ENCODE measurements at places on chromosomes 6 and 20. TPM values are rescaled to one million over a fixed set of nuclear protein-coding genes. Genes with fewer than 3 reads are reported as not detected.

GRCh38 chr6:52210227-52210626 lies 24.1 kb downstream of the IL17A start:
- DNase-seq, result no peak

DNA sequence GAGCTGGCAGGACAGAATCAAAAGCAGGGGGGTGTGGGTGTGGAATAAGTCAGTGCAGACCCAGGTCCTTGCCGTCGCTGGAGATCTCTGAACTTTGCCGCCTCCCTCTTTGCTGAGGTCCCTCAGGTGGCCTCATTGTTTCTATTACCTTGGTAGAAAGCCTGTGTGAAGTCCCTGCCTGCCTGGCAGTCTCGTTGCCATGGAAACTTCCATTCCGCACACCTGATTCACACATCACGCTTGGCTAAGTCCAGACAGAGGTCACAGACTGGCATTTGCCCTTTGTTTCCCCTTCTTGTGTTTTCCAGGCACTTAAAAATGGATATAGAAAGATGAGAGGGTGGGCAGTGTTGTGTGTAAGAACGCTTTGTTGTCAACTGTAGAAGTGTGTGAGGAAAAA lies 260.6 kb downstream of the PRL start:
- no peak for DNase-seq

- DNase-seq, result no peak
These were observed 82.9 kb upstream of the SCAF8 start for GRCh38 chr6:154650351-154650750.

DNA sequence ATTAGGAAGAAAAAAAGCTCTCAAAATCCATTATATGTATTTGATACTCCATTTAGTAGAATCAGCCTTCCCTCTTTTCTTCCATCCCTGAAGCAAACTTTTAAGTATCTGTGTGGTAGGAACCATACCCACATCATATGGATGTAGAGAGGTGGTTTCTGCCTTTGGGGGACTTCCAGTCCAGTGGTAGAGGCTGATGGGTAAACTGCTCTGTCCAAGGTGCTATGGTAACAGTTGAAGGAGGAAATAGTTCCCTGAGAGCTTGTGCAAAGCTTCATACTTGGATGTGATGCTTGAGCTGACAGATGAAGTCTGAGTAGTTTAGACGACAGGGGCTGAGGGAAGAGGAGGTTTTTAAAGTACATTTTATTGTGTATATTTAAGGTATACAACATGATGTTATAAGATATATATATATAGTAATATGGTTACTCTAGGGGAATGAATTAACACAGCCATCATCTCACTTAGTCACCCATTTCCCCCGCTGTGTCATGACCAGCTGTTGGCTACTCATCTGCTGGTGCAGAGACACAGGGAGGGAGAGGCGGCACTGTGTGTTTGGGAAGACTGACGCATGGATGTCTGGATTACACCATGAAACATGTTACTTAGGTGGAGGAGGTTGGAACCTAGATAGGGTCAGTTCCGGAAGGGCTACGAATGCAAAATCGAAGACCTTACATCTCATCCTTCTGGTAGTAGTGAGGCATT lies 185.2 kb downstream of the FARS2 start:
- DNase-seq, result no peak

- no peak for DNase-seq
These were observed 97.4 kb downstream of the FILIP1 start for GRCh38 chr6:75396005-75396800.

DNA sequence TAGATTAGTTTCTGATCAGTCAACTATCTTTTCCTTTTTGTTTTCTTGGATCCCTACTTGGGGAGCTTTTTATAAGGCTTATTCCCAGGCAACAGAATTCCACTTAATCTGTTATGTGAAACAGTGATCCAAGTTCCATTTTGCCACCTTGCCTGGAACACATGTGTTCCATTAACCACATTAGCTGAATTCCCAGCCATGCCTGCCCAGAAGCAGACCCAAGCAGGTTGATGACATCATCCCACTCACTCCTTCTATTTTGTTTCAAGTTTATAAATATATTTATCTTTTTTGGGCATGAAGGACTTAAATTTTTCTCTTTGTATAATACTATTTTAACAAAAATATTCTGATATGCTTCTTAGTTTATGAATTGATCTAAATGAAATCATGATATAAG lies 587.4 kb downstream of the GRIK2 start:
- no peak for DNase-seq

GRCh38 chr6:16178351-16178750 lies 49.5 kb downstream of the MYLIP start:
- DNase-seq, result no peak

- no peak for DNase-seq
These were observed 552.8 kb upstream of the CITED2 start for GRCh38 chr6:139927236-139927635.

DNA sequence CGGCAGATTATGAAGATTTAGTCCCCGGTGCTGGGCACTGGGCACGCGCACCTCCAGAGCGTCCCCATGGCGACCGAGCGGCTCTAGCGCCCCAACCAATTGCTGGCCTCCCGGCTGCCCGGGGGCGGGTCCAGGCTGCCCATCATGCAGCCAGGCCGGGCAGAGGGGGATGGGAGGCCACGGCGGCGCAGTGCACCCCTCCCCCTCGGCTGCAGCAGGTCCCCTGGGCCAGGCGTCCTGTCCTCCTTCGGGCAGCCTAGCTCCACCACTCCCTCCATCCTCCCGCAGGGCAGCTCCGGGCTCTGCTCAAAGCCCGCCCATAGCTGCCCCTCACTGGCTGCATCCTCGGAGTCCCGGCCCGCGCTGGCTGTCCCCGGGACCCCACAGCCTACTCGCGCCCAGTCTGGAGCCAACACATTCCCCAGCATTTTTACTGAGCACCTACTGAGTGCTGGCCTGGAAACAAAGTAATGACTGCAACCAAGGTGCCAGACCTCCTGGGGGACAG lies 99.4 kb downstream of the ASXL1 start:
- peak; percentile 86 for DNase-seq

GRCh38 chr6:24749297-24749696 lies 25.4 kb upstream of the GMNN start:
- DNase-seq, result no peak

DNA sequence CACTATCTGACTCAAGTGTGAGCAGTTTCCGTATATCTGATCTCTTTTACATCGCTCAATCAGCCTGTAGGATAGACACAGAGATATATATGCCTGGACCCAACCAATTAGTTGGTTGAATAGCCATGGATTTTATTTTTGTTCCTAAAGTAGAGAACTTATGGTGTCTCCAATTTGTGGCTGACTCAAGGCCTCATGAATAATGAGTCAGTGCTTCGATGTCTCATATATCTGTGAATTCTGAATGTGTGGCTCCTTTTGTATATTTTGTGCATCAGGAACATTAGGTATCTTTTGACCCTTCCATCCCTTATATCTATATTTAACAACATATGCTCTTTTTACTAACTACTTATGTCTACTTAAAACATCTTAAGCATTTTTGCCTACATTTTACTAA lies 64.5 kb downstream of the OR2B2 start:
- DNase-seq, result no peak

DNA sequence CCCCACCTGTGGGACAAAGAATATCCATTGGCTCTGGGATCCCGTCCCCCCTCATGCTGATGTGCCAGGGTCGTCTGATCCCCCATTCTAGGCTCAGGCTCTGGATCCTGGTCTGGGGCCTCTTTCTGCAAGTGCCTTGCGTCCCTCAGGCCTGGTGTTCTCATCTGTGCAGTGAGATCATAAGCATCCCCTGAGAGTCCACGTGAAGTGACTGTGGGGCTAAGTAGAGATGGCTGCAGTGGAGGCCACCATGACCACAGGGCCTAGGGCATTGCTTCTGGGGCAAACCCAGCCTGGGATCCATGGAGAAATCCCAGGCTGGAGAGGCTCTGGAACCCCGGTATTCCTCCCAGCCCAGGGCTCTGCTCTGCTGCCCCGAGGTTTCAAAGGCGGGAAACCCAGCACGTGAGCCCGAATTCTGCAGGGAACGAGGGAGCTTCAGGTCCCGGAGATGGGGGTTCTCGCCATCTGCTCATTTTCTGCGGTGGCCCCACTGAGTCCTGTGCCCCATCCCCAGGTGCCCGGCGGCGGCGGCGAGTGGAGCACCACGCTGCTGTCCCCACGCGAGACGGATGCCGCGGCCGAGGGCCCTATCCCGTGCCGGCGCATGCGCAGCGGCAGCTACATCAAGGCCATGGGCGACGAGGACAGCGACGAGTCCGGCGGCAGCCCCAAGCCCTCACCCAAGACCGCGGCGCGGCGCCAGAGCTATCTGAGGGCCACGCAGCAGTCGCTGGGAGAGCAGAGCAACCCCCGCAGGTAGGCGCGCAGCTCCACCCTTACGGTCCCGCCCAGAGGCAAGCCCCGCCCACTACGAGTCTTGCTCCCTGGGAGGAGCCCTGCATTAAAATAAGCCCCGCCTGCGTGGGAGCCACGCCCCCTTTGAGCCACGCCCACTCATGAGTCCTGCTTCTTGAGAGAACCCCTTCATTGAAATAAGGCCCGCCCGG lies 105.5 kb upstream of the MYL9 start:
- DNase-seq, result peak; percentile 93

Gene ZNF391
- total RNA-seq, result 2.6 TPM

Gene SLC2A10
- total RNA-seq, result 13.9 TPM

Gene PREP
- total RNA-seq, result 21.8 TPM

Gene PSORS1C1
- 3.0 TPM for total RNA-seq

Gene EFCAB8
- total RNA-seq, result 0.81 TPM

Gene GTSF1L
- total RNA-seq, result not detected
